ENCODE measurements at places on chromosomes 12 and 14. TPM values are rescaled to one million over a fixed set of nuclear protein-coding genes. Genes with fewer than 3 reads are reported as not detected.
A peak's percentile ranks its signal among the peaks of the same experiment; 100 is the strongest.

GRCh38 chr12:48927261-48927660 lies 2.0 kb upstream of the FKBP11 start:
- no peak for DNase-seq

GRCh38 chr14:106141242-106142220 lies 615.1 kb downstream of the TMEM121 start:
- no peak for DNase-seq

DNA sequence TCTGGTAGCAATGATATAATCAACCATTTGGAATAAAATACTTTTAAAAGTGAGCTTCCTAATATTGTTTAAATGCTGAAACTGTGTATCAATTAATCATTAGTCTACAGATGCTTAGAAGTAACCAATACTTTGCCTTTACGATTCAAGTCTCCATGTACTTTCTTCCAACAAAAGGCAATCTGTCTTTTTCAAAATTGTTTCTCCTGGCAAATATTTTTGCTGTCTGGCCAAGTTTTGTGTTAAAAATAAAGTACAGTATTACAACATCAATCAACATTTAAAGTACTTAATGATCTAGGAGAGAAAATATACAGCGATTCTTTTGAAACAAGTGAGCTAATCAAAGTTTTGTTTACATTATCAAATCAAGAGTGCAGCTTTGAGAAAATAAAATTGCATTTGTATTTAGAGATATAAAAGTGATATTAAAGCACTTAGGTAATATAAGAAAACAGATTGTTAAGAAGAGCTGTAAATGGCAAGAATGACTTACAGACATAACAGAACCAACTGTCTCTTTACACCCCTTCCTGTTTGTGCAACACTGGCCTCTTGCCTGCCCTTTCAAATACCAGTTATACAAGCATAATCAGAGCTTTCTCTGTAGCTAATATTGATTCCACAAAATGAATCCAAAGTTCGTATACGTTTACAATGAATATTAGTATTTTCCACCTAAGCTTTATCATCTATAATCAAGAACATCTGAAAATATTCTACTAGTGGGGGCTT lies 38.2 kb upstream of the FBLN5 start:
- DNase-seq = no peak

DNA sequence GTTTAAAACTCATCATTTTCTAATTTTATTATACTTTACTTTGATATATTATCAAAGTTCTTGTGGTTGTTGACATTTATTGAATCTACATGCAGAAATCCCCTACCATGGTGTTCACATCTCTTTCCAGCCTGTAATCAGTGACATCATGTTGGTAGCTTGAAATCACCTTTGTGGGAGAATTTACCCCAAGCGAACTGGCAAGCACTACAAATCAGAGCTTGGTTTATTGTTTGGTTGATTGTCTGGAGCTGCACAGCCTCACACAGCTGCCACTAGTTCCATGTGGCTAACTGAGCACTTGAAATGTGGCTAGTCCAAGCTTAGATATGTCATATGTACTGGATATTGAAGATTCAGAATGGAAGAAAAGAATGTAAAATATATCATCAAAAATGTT lies 15.4 kb upstream of the KRT5 start:
- no peak for DNase-seq

DNA sequence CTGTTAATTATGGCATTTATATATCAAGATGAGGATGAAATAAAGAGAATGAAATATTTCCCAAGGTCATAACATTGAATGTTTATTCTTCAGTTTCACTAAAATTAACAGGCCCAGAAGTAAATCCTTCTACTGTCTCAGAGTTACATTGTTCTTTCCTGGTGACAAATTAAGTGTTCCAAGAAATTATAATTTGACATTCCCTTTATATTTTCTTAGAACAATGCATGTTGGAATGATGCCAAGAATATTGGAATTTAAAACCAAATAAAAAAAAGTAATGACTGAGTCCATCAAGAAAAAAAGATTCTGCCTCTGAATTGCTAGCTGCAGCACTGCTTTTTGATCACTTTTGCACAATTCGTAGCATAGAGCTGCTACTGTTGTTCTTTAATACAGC lies 152.1 kb downstream of the METTL25 start:
- DNase-seq = no peak

- DNase-seq = no peak
These were observed 368.8 kb downstream of the TMEM121 start for GRCh38 chr14:105894978-105895881.

- DNase-seq = peak; percentile 73
These were observed 768.1 kb upstream of the TBX3 start for GRCh38 chr12:115451780-115452736.

GRCh38 chr14:39433452-39433813 lies 1.2 kb upstream of the FBXO33 start:
- DNase-seq = no peak

- no peak for DNase-seq
These were observed 1.8 kb upstream of the FIGNL2 start for GRCh38 chr12:51850081-51850964.

GRCh38 chr12:7439579-7440505 lies 4.1 kb downstream of the CD163L1 start:
- peak; percentile 83 for DNase-seq

DNA sequence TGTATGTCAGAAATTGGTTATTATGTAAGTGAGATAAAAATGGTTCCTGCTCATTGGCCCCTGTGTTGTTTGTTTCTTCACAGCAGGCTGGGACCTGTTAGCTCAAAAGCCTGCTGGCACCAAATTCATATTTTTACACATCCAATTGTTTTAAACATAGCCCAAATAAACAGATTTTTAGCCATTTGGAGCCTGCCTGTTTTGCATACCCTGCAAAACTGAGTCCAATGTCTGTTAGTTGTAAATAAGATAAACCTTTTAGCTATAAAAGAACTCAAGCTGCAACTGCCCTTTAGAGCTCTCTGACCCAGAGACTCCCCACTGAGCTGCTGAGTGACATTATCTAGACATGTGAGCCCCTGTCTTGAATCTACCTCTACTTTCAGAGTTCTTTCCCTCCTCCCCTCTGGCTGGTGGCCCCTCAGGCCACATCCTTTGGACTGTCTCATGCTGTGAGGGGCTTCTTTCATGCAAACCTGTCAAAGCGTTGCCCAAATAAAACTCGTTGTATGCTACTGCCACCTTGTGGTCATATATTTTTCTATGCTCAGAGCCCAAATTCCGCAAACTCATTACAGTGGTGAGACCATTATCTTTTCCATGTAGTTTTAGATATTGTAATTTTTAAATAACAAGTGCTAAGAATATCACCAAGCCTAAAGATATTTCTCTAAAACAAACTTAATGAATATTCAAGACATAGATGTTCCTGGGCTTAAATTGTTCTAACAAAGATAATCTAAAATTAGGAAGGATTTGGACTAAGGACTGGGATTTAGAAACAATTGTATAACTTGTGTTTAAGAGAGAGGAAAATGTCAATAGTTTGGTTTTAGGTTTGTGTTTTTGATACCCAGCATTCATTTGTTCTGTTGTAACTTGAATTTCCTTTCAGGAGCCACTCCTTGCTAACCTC lies 337.9 kb downstream of the AACS start:
- DNase-seq = no peak

DNA sequence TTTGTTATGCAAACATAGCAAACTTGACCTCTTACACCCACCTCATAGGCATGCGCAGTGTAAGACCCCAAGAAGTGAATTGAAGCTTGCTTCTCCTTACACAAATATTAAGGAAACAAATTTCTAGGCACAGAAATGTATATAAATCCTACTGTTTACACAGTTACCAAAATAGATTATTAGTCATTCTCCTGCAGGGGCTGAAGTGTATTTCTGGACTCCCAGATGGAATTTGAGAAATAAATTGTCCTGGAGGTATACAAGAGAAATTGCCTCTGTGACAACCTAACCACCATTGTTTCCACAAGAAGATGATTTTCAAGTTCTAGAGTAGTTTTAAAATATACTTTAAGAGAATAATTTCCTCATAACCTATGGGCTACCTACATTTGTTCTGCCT lies 656.0 kb upstream of the MDGA2 start:
- DNase-seq = no peak

DNA sequence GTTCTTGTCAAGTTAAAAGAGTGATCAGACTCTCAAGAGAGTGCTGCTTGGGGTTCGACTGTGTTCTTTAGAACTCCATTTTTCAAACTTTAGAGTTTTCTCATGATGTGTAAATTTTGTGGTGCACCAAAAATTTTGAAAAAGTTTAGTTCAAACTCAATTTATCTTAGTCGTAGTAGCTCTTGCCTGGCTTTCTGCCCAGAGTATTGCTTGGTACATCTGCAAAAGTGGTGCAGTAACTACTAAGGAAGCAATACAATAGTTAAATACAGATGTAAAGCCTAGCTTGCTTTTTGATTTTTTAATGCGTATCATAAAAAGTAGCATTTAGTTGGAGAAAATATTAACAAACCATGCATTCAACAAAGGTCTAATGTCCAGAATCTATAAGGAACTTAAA lies 9.5 kb upstream of the CCDC91 start:
- no peak for DNase-seq

- DNase-seq = no peak
These were observed 764.7 kb downstream of the BCL11B start for GRCh38 chr14:98507264-98507663.

DNA sequence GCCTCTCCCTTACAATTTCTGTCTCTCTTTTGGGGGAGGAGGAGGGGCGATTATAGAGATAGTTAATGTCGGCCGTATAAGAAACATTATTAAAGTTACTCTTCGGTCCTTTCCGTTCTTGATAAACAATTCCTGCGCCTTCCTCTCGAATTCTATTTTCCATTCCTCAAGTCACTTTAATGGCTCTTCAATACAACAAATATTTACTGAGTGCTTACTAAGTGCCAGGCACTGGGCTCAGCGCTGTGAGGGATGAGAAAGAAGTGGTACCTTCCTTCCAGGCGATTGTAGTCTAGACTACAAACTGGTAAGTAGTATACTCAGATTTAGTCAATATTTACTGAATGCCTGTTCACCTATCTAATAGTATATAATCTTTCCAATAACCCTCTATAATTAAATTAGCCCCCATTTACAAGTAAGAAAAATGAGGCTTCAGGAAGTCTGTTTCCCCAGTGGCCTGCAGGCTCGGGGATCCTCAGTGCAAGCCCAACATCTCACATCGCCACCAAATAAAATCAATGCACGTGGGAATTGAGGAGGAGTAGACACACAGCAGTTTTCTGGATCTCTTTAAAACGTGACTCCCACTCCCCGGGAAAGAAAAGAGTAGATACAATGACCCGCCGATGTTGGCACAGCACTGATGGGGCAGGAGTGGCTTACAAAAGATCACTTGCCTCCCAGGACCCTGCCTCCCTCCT lies 589 bp upstream of the ZNF219 start:
- no peak for DNase-seq

GRCh38 chr14:82805892-82806825 lies 1272.5 kb upstream of the SEL1L start:
- DNase-seq = no peak

DNA sequence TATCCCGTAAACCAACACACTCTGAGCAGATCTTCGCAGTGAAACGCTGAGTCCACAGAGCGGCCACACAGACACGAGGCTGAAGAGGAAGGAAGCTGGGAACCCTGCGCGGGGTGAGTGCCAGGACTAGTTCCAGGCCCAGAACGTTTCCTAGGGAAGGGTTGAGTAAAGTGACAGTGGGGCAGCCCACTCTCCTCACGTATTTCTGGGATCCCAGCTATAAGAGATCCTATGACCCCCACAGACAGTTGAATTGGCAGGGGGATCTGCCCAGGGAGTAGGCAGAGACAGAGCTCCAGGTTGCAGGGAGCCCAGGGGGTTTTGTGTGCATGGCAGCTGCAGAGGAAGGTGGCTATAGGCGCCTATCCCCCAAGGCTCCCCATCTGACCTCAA lies 51.1 kb downstream of the GTF2A1 start:
- peak; percentile 29 for DNase-seq

DNA sequence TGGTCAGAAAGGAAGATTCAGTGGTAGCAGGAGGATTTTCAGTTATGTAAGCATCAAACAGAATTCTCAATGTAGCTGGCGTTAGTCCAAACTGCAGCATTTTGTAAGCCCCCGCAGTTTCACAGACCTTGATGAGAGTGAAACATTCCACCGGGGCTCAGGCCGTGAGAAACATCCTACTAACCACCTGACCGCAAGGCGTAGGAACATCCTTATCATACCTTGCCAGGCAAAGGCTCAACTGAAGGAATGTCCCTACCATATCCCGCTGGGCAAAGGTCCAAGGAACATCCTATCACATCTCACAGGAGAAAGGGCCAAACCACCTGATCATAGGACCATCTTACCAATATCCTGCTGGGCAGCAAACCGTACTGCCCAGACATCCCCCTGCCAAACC lies 624.8 kb upstream of the TMEM132C start:
- no peak for DNase-seq

PZP gene
- total RNA-seq = not detected

SDSL gene
- 0.74 TPM for total RNA-seq

NR2C1 gene
- 63.8 TPM for total RNA-seq

PELI2 gene
- total RNA-seq = 158 TPM

MBIP gene
- 26.7 TPM for total RNA-seq

CLEC6A gene
- not detected for total RNA-seq

ESYT1 gene
- total RNA-seq = 144 TPM

ASCL1 gene
- not detected for total RNA-seq

MYF5 gene
- total RNA-seq = not detected

CAPRIN2 gene
- 36.5 TPM for total RNA-seq

AHNAK2 gene
- 44.8 TPM for total RNA-seq

KRT86 gene
- not detected for total RNA-seq

SLC17A8 gene
- total RNA-seq = 0.25 TPM

BDKRB2 gene
- 3.8 TPM for total RNA-seq

PTPN11 gene
- total RNA-seq = 68.7 TPM
